ENCODE measurements at places on chromosomes 1 and 21.

DNA sequence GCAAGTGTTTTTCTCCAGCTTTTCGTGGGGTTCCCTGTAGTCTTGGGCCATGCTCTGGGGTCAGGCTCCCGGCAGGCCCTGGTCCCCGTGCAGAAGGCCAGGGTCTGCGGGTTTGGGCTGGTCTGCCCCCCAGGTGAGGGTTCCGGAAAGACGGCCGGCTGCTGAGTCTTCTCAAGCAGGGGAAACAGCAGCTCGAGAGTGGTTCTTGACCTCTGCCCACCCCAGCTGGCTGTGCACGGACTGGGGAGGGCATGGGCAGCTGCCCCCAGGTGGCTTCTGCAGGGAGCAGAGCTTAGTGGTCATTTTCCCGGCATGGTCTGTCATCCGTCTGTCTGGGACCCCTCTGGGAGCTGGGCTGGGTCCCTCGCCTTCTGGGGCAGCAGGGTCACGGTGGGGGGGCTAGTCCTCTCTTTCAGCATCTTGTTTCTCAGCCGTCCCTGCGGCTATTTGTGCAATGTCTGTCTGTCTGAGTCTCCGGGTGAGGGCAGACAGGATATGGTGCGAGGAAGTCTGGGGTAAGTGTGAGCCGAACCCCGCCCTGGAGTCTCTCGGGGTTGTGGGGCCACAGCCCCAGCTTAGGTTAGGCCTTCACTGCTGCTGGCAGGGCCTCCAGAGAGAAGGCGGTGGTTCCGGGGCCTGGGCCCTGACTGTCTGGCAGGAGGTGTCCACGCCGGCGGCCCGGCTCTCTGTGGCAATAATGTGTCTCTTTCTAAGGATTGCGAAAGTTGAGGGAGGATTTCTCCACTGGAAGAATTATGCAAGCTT is 6.1 kb downstream of the SKI start:
- peak; percentile 96 for DNase-seq

- no peak for DNase-seq
Measured at GRCh38 chr1:207858281-207858680, 52.6 kb downstream of the CD34 start.

DNA sequence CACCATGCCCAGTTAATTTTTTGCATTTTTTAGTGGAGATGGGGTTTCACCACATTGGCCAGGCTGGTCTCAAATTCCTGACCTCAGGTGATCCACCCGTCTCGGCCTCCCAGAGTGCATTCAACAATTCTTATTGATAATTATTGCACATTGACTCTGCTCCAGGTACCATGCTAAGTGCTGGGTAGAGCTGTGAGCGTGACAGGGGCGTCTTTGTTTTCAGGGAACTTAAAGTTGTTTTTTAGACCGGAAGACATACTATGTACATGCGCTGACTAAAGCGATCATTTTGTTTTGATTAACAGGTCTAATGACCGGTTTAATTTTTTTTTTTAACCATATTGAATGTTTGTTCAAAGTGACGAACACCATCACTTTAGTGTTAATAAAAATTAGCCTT is 4.0 kb downstream of the CD247 start:
- DNase-seq: no peak

DNA sequence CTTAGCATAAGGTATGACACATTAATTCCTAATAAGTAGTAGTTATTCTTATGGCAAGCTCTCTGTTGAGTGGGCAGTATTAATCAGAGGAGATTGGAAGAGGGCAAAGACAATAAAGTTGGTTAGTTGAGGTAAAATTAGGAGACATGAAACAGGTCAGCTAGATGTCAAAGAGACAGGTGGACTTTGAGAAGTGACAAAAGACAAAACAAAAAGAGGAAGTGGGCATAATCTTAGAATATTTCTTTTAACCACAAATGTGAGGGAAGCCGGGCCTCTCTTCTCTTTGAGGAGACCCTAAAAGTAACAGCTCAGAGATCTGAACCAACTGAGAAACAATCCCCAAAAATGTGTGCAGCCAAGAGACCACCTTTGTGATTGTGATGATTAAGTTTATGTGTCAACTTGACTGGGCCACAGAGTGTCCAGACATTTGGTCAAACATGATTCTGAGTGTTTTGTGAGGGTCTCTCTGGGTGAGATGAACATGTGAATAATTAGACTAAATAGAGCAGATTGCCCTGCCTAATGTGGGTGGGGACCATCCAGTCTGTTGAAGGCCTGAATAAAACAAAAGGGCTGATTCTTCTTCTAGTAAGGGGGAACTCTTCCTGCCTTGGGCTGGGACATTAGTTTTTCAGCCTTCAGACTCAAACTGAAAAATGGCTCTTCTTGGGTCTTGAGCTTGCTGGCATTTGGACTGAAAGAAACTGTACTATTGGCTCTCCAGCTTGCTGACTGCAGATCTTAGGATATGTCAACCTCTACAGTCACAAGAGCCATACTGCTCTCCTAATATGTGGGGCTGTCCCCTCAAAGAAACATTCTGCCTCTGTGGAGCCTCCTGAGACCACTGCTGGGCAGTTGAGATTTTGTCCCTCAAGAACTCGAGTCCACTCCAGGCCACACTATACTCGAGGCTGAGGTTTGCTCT is 40.0 kb downstream of the FCRL5 start:
- no peak for DNase-seq

GRCh38 chr1:3940081-3940753 is 40.1 kb upstream of the C1orf174 start:
- no peak for DNase-seq

All from suprapubic skin (tissue), 4 donors.